COR-L47 (cell line): ENCODE measurements at places on chromosomes 6 and 20.

- DNase-seq = peak; percentile 61
Measured at GRCh38 chr20:62723351-62723750, 14.7 kb downstream of the NTSR1 start.

GRCh38 chr6:31945507-31946369 is at the start of gene CFB:
TSS of gene CFB (plus strand) at chr6:31946095. CDS start at chr6:31946222, 127 bp downstream.
- DNase-seq = no peak

DNA sequence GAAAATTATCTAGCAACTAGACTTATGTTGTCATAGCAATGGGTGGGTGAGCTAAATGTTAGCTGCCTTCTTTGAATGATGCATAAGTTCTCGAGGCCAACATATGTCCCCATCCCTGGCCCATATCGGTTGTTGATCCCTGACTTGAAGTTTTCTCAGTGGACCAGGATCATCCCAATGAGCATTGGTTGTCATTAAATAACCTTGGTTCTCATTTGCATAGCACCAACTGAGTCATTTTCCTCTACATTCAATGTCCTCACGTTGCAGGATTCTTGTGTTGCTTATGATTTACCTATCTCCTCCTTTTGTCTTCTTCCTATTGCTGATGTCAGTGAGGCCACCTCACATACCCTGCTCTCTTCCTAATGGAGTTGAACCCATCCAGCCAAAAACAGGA is 12.1 kb upstream of the AHCY start:
- no peak for DNase-seq

DNA sequence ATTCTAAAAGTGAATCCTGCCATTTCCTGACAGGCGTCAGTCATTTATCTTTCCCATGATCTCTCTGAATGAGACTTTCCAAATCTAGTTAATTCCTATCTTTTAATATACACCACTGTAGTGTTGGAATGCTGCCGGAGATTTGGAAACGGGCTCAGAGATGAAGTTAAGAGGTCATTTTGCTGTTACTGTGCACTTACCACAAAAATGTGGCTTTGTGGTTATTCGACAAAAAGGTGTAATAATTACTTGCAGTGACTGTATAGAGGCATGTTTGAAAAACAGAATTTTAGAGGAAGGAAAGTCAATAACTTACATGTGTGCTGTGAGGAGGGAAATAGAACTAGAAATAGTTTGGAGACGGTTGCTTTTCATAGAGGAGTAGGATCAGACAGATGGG is 460.2 kb upstream of the BTBD3 start:
- no peak for DNase-seq

DNA sequence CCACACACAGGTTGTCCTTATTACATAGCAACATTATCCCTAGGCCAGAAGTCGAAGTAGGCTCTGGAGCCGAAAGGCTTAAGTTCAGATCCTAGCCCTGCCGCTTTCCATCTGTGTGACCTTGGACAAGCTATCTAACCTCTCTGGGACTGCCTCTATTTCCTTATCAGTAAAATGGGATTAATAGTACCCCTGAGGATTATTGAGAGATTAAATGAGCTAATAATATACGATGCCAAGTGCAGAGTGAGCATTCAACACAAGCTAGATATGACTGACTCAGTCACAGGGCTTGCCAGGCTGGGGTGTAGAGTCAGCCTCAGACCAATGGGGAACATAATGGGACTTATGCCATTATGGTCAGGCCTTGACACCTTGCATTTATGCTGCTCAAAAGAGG is 8.9 kb upstream of the SPATA2 start:
- DNase-seq = no peak

DNA sequence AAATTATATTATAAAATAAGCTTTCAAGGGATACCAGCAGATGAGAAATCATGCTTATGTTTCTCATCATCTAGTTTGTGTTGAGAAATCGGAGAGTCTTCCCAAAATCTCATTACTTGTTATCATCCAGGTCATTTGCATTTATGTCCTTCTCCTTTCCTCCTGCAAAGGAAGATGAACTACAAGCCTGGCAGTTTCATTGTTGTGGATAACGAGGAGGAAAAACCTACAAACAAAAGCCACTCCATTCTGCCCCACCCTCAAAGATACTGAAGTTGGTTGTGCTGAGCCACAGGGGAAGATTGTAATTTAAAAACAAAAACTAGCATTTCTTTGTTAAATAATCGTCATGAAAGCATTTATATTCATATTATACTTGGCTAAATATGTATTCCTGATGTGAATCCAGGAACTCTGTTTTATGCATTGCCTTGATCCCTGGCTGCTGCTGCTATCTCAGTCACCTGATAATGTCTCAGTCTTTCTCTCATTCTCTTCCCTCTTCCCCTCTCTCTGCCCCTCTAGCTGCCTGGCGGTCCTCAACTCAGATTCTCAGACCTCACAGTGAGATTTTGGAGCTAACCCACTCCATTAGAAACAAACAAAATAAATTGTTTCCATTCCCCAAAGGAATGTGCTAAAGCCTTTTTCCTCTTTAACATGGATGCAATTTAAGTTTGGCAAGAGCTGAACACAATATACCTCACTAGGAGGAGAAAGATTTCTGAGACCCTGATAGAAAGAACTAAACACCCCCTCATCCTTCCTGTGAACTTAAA is 185.3 kb downstream of the ADAT2 start:
- DNase-seq = no peak

GRCh38 chr6:79967178-79967577 is 19.8 kb upstream of the ELOVL4 start:
- no peak for DNase-seq

DNA sequence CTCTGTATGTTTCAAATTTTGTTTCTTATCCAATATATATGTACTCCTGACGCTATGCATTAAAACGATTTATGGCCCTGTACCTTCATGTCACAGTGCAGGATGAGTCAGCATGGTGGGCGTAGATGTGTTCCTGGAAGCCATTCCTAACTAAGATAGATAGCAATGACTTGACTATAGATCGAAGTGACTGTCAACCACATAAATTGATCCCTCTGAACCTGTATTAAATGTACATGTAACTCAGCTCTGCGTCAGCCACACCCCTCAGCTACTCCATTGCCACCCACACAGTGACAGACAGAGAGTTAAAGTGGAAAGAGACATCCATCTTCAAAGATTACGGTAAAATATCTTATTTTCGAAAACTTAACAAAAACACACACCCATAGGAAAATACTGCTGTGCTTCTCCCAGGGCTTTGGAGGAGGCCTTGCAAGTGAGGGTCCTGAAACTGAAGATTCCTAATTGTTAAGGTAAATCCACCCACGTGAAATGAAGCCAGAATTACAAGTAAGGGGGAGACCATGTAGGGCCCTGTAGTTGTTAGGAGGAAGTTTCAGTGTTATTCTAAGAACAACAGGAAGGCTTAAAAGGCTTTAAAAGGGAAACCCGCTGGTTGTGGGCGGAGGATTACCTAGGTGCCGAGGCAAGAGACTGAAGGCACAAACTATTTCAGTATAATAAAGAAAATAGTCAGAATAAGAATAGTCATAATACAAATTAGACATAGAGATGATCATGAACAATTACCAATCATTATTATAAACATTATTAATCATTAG is 10.3 kb upstream of the RAD21L1 start:
- no peak for DNase-seq

GRCh38 chr6:113104541-113104940 is 752.6 kb upstream of the MARCKS start:
- DNase-seq = no peak

DNA sequence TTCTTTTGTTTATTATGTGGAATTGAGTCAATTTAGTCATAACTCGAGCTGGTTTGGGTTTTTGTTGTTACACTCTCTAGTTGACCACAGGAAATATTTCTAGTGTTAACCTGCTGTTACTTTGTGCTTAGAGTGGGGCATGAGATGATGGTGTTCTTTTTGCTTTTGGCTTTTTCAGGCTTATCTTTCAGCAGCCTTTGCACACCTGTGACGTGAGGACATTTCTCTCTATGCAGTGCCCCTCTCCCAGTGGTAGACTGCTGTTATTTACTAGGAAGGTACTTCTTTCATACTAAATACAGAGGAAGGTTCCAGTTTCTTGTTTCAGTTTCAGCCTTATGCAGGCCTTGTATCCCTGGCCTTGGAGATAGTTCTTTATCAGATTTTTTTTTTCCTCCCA is 766.8 kb upstream of the MAN1A1 start:
- DNase-seq = no peak

- DNase-seq = peak; percentile 31
Measured at GRCh38 chr6:112029045-112029822, 24.7 kb upstream of the CCN6 start.

- no peak for DNase-seq
Measured at GRCh38 chr6:51655517-51655916, 431.9 kb downstream of the PKHD1 start.

DNA sequence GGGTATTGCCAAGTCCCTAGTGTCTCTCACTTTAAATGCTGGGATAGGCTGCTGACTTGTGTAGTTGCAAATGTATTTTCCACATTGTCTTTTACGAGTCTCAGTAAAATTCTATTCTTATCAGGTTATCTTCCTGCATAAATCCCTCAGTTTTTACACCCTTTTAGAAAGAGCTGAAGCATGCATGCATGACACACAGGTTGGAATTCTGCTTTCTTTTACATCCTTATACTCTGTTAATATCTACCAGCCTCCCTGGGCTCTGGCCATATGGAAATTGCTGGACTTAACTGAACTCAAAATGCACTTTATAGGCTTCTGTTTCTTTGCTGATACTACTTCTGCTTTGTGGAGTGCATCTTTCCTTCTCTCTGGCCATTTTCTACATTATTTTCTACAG is 477.4 kb downstream of the FRK start:
- DNase-seq = no peak

GRCh38 chr20:32215729-32216128 is 8.0 kb downstream of the POFUT1 start:
- DNase-seq = no peak

DNA sequence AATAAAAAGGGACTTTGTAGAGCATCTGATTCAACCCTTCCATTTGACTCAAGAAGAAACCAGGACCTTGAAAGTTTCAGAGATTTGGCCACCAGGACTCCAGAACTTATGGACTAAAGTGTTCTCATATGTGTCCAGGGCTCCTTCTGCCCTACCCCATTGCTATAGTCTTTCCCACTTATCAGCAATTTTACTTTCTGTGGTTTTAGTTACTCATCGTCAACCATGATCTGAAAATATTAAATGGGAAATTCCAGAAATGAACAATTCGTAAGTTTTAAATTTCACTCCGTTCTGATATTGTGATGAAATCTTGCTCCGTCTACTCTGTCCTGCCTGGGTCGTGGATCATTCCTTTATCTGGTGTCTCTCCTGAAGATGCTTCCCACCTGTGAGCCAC is 259.8 kb downstream of the PHACTR1 start:
- no peak for DNase-seq

GRCh38 chr20:62363920-62364851 is 2.9 kb downstream of the LAMA5 start:
- DNase-seq = no peak

DNA sequence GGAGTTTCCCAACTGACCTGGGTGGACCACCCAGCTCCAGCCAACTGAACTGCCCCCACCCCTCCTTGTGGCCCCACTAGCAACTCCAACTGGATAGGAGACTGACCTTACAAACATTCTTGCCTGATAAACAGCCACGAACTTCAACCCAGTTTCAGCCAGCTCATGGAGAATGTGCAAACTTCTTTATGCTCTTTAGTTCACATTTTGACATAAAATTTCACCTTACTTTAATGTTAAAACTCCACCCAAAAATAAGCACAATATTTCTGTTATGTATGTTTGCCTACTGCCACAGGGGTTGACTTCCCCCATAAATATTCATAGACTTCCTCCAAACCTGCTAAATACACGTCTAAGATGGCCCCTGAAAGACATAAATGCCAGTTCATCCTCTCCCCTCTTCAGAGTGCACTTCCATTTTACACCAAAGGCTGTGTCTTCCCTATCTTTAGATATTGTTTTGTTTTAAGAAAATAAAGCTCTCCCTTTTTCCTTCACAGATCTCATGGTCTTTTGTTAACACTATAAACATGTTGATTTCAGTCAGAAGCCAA is 643.7 kb downstream of the EPM2A start:
- no peak for DNase-seq

DNA sequence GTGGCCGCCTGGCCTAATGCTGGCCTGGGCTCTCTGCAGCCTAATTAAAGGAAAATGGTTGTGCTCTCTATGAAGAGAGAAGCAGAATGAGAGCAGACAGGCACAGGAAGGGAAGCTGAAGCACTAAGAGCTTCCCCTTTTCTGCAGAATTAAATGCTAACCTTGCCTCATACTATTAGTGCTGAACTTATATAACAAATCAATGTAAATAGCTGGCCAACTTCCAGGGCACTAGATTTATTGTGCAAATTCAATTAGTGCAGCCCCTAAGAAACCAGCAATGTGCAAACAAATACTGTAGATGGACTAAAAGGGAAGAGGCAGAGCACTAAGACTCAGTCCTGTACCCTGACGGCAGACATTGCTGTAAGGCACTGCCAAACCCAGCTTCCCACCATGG is 36.1 kb upstream of the INSM1 start:
- DNase-seq = no peak

GRCh38 chr6:149781715-149782114 is 32.2 kb downstream of the PCMT1 start:
- DNase-seq = no peak

GRCh38 chr20:12467758-12468157 is 541.0 kb upstream of the SPTLC3 start:
- peak; percentile 91 for DNase-seq

GRCh38 chr20:15494851-15495250 is 1078.4 kb downstream of the KIF16B start:
- no peak for DNase-seq

GRCh38 chr6:169556758-169557548 is 144.9 kb downstream of the WDR27 start:
- no peak for DNase-seq

DNA sequence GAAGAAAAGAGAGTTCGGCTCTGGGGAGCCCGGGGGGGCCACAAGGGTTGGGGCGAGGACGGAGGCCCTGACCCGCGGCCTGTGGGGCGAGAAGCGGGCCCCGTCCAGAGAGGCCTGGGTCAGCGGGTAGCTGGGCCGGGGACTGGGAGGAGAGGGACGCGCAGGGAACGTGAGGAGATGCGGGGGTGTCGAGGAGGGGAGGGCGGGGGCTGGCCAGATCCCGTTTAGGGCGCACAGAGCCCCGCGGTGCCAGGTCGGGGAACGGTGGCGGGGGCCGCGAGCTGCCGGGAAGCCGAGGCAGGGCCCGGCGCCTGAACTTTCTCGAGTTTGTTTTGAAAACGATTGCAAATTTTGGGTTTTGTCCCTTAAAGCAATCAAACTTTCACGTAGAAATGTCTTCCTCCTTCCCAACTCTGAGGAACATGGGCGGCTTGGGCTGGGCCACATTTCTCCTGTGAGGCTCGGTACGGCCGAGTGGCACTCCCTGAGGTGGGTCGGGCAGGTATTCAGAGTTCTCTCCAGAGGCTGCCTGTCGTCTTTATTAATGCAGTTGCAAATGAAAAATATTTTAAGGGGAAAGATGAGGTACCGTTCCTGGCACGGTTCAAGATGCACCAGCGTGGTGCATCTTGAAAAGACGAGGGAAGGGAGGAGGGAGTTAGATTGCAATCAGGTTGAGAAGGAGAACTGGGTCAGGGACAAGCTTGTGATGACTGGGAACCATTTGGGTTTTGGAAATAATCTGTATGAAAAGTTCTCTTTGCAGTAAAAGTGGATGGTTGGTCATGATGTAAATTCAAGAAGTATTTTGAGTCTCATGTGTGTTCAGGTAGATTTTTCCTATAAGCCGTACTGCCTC is 972 bp downstream of the RNF8 start:
- no peak for DNase-seq

- DNase-seq = no peak
Measured at GRCh38 chr6:158849899-158850806, 31.0 kb upstream of the EZR start.
